ENCODE measurements at places on chromosomes 1 and 21. TPM values are rescaled to one million over a fixed set of nuclear protein-coding genes. Genes with fewer than 3 reads are reported as not detected.

The HDGF gene
- total RNA-seq, result 466 TPM

The OR2L13 gene
- total RNA-seq, result not detected

The LDLRAD1 gene
- total RNA-seq, result not detected

The TBX15 gene
- 0.08 TPM for total RNA-seq

The UBL4B gene
- total RNA-seq, result not detected

The SLC35D1 gene
- 7.9 TPM for total RNA-seq

Data from A549 treated with CpdA at 1 μM for 4 hours (cell line).